CD8-positive, alpha-beta memory T cell (primary cell): ENCODE measurements at places on chromosomes 5 and 9. TPM values are rescaled to one million over a fixed set of nuclear protein-coding genes. Genes with fewer than 3 reads are reported as not detected.

DNA sequence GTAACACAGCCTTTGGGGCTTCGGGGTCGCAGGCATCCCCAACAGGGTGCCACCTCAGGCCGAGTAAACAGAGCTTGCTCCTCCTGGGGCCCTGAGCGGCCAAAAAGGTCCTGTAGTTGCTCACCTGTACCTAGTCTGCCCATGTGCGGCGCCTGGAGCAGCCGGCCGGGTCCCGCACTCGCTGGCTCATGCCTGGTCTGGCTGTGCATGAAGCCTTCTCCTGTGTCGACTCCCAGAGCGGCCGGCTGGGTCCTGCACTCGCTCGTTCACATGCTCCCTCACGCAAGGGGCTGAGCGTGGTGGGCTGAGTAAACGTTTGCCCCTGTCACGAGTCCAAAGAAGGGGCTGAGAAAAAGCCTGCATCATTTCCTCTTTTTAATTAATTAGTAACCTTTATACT lies 162.4 kb upstream of the TUT7 start:
- no peak for DNase-seq
- no peak overlapping the region for H3K4me3 ChIP-seq
- H3K27ac ChIP-seq = no peak overlapping the region
- H3K4me1 ChIP-seq = no peaks in the 10 kb centered on the region
- H3K36me3 ChIP-seq = no peaks in the 10 kb centered on the region

DNA sequence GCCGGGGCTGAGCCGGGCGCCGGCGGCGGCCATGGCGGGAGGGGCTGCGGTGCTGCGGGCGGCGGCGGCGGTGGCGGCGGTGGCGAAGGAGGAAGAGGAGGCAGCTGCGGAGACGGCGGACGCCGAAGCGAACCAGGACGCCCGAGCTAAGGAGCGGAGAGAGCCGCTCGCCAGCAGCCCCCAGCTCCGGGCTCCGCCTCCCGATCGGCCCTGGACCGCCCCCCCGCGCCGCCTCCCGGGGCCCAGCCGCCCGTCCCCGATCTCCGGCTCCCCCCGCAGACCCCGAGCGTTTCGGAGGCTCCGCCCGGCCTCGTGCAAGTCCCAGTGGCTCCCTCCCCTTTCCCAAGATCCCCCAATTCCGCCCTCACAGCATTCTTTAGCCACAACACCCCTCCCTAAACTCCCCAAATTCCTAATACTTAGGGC lies at the start of gene ASTN2:
Gene ASTN2, minus strand, starts transcription at position 152 of the 426 bp plus-strand sequence. Its CDS starts 119 bp downstream, at position 33.
- H3K4me3 ChIP-seq = no peak within 1 kb of the TSS
- peaks cover 9% of the 10 kb centered on the region for H3K27me3 ChIP-seq
- no peaks in the 10 kb centered on the region for H3K4me1 ChIP-seq
- no peak for DNase-seq
- no peak within 1 kb of the TSS for H3K27ac ChIP-seq

DNA sequence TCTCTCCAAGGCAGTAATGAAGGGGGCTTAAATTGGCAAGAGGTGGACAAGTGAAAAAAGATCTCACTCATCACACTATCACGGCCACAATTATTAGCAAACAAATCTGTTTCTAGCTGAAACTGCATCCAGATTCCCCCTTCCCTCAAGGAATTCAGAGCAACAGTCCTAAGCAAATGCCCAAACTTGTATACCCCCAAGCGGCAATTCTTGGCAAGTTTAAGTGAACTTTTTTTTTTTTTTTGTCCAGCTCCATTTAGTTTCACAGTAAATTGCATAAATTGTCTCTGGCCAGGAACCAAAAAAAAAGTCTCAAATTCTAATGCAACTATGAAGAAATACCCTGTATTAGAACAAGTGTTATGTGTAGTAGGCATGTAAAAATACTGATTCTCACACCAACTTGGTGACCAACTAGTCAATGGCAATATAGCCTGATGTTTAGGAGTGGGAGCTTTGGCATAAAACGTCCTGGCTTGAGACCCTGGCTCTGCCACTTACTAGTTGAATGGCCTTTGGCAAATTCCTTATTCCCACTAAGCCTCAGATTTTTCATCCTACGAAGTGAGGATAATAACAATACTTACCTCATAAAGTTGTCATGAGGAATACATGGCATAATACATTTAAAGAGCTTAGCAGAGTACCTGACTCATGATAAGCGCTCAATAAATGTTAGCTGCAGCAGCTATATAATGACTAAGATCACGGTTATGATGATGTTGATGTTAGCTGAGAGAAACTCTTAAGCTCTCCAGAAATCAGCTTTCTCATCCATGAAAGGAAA lies 193.2 kb downstream of the ADAMTSL1 start:
- H3K4me1 ChIP-seq = no peaks in the 10 kb centered on the region
- no peak overlapping the region for H3K4me3 ChIP-seq

DNA sequence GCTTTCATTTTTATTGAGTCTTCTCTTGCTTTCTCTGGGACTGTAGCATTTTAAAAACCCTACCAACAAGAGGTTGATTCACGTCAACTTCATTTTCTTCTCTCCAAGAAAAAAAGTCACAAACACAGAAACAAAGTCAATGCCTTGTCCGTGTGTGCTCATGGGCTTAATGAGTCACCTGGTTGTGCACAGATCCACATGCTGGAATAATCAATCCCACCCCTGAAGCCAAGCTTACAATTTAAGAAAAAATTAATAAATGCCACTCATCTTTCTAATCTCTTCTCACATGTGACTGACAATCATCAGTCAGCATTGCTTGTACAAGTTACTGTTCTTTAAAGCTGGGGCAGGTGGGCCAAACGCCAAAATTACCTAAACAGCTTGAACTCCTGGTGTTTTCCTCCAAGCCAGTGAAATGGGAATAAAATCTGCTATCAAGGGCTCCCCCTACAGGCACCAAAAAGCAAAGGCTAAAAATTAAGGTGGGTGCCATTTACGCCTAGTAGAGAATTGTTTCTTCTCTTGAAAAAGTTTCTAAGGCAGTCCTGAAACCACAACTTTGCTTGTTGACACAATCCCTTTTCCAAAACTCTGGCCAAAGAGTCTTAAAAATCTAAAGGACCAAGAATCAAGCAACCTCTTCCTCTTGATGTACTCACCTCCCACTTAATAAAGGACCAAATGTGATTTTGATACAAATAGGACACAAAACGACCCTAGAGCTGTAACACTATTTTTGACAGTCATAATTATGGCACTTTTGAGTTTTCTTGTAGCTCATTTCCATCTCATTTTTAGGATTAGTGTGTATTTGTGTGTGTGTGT lies 21.3 kb downstream of the TRMO start:
- no peaks in the 10 kb centered on the region for H3K36me3 ChIP-seq
- H3K4me3 ChIP-seq = no peak overlapping the region
- no peaks in the 10 kb centered on the region for H3K27me3 ChIP-seq
- DNase-seq = no peak
- peaks cover 56% of the 10 kb centered on the region for H3K4me1 ChIP-seq

DNA sequence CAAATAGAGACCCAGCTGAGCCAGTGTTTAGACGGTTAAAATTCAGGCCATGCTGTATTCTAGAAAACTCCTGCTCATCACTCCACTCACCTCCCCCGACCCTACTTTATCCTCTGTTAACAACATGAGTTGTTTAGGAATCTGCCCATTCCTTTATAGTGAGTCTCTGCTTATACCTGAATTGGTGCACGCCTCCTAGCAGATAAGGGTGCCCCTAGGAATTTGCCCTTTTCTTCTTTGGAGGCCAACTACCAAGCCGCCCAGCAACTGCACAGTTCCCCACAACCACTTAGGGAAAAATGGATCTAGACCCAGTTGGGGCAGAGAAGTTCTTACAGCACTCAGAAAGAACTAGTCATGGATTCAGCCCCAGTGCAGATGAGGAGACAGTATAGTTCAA lies 102.3 kb downstream of the MAMDC2 start:
- no peak for DNase-seq
- no peaks in the 10 kb centered on the region for H3K4me1 ChIP-seq
- no peak overlapping the region for H3K4me3 ChIP-seq
- no peak overlapping the region for H3K27ac ChIP-seq
- H3K36me3 ChIP-seq = no peaks in the 10 kb centered on the region

- no peak for DNase-seq
- no peaks in the 10 kb centered on the region for H3K27me3 ChIP-seq
- H3K4me1 ChIP-seq = no peaks in the 10 kb centered on the region
- no peaks in the 10 kb centered on the region for H3K36me3 ChIP-seq
Observed at GRCh38 chr5:77311214-77311571, 100.7 kb downstream of the PDE8B start.

DNA sequence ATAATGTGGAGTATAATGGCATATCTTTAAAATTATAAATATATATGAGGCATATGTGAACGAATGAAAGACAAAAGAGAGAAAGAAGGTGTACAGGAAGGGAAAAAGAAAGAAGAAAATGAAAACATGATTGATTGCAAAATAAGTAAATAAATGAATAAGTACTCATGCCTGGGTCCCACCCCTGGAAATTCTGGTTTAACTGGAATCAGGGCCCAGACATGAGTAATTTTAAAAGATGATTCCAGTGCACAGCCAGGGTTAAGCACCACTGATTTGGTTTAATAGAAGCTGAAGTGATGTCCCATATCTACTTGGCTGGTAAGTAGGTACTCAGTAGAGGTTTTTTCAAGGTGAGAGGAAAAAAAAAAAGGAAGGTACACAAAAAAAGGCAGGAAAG lies 34.0 kb upstream of the HOMER1 start:
- no peak overlapping the region for H3K27ac ChIP-seq
- no peaks in the 10 kb centered on the region for H3K4me1 ChIP-seq
- no peak for DNase-seq
- no peaks in the 10 kb centered on the region for H3K36me3 ChIP-seq
- H3K4me3 ChIP-seq = no peak overlapping the region

- no peaks in the 10 kb centered on the region for H3K27me3 ChIP-seq
- H3K4me3 ChIP-seq = no peak overlapping the region
- no peak overlapping the region for H3K27ac ChIP-seq
- no peaks in the 10 kb centered on the region for H3K36me3 ChIP-seq
Observed at GRCh38 chr5:160075073-160075472, 44.2 kb downstream of the PWWP2A start.

- no peak overlapping the region for H3K27ac ChIP-seq
- no peaks in the 10 kb centered on the region for H3K36me3 ChIP-seq
- no peak for DNase-seq
- H3K4me3 ChIP-seq = peak overlapping the region; percentile 64
Observed at GRCh38 chr9:107285286-107285685, 2.2 kb downstream of the RAD23B start.

DNA sequence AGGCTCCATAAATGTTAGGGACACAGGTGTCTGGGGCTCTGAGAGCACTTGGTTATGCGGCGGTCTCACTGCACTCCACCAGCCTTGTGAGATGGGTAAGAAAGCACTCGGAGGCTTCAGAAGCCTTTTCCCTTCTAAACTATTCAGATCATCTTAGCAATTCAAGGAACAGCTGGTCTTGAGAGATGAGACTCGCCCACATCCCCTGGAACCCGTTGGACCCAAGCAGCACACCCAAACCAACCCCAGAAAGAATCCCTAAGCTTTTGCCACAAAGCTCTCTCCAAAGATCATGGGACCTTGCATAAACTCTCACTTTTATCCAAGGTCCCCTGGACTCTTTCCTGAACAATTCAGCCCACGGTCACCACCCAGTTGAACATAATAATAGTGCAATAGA lies 90.2 kb downstream of the RAPGEF1 start:
- H3K27ac ChIP-seq = no peak overlapping the region
- DNase-seq = no peak
- H3K36me3 ChIP-seq = peaks cover 12% of the 10 kb centered on the region
- H3K4me1 ChIP-seq = peaks cover 9% of the 10 kb centered on the region
- H3K27me3 ChIP-seq = no peaks in the 10 kb centered on the region

- no peak overlapping the region for H3K27ac ChIP-seq
- no peaks in the 10 kb centered on the region for H3K36me3 ChIP-seq
- no peaks in the 10 kb centered on the region for H3K27me3 ChIP-seq
- H3K4me1 ChIP-seq = no peaks in the 10 kb centered on the region
Observed at GRCh38 chr5:173823721-173824567, 64.2 kb upstream of the CPEB4 start.

- H3K27me3 ChIP-seq = no peaks in the 10 kb centered on the region
- DNase-seq = no peak
- no peak overlapping the region for H3K27ac ChIP-seq
- no peak overlapping the region for H3K4me3 ChIP-seq
- no peaks in the 10 kb centered on the region for H3K36me3 ChIP-seq
Observed at GRCh38 chr5:89615839-89616518, 733.0 kb upstream of the MEF2C start.

- no peak for DNase-seq
- no peaks in the 10 kb centered on the region for H3K27me3 ChIP-seq
- H3K4me3 ChIP-seq = no peak overlapping the region
- no peaks in the 10 kb centered on the region for H3K4me1 ChIP-seq
- H3K27ac ChIP-seq = no peak overlapping the region
Observed at GRCh38 chr5:2032432-2032831, 149.7 kb upstream of the IRX4 start.

DNA sequence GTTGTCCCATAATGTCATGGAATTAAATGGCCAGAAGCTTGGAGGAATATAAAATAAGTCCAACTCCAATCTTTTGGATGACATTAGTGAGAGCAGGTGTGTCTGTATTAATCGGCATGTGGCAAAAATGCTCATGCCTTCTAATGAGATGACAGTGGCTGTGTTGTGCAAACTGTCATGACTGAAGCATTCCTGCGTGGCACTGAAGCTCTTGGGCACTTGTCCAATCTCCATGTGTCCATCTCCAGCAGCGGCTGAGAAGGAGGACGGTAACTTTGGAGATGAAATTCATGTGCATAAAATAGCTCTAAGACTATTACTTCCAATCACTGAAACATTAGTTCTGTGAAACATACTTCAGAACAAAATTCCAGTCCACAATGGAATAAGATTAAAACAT lies 697.5 kb upstream of the GRAMD2B start:
- no peaks in the 10 kb centered on the region for H3K4me1 ChIP-seq
- H3K4me3 ChIP-seq = no peak overlapping the region
- no peaks in the 10 kb centered on the region for H3K27me3 ChIP-seq
- no peaks in the 10 kb centered on the region for H3K36me3 ChIP-seq
- no peak for DNase-seq

- no peaks in the 10 kb centered on the region for H3K4me1 ChIP-seq
- H3K27me3 ChIP-seq = no peaks in the 10 kb centered on the region
- H3K36me3 ChIP-seq = no peaks in the 10 kb centered on the region
- H3K27ac ChIP-seq = no peak overlapping the region
- DNase-seq = no peak
Observed at GRCh38 chr9:81575956-81576355, 113.4 kb downstream of the TLE1 start.

- no peaks in the 10 kb centered on the region for H3K27me3 ChIP-seq
- no peaks in the 10 kb centered on the region for H3K4me1 ChIP-seq
- no peak for DNase-seq
- no peak overlapping the region for H3K27ac ChIP-seq
- no peak overlapping the region for H3K4me3 ChIP-seq
Observed at GRCh38 chr5:115423051-115423450, 121.5 kb downstream of the FEM1C start.

GRCh38 chr5:146827901-146828300 lies 50.7 kb downstream of the PPP2R2B start:
- H3K4me1 ChIP-seq = no peaks in the 10 kb centered on the region
- no peak overlapping the region for H3K27ac ChIP-seq
- H3K4me3 ChIP-seq = no peak overlapping the region
- DNase-seq = no peak
- H3K36me3 ChIP-seq = no peaks in the 10 kb centered on the region

GRCh38 chr5:158884827-158885518 lies 214.7 kb downstream of the EBF1 start:
- H3K27me3 ChIP-seq = no peaks in the 10 kb centered on the region
- H3K4me3 ChIP-seq = no peak overlapping the region
- no peaks in the 10 kb centered on the region for H3K4me1 ChIP-seq
- H3K36me3 ChIP-seq = no peaks in the 10 kb centered on the region
- no peak for DNase-seq
- no peak overlapping the region for H3K27ac ChIP-seq

The CAMK2A gene
- not detected for polyA plus RNA-seq

The OCLN gene
- 0.14 TPM for polyA plus RNA-seq

The GADD45G gene
- polyA plus RNA-seq = 0.62 TPM

The CA9 gene
- not detected for polyA plus RNA-seq

The GPRIN1 gene
- polyA plus RNA-seq = 0.43 TPM

The HAVCR2 gene
- 7.5 TPM for polyA plus RNA-seq

The NFIB gene
- not detected for polyA plus RNA-seq
